ENCODE measurements at places on chromosomes 1 and 21.

GRCh38 chr1:166165661-166166328, 1.0 kb downstream of the FAM78B start:
- no peak for DNase-seq

GRCh38 chr21:37253991-37254390, 13.1 kb downstream of the VPS26C start:
- no peak for DNase-seq

DNA sequence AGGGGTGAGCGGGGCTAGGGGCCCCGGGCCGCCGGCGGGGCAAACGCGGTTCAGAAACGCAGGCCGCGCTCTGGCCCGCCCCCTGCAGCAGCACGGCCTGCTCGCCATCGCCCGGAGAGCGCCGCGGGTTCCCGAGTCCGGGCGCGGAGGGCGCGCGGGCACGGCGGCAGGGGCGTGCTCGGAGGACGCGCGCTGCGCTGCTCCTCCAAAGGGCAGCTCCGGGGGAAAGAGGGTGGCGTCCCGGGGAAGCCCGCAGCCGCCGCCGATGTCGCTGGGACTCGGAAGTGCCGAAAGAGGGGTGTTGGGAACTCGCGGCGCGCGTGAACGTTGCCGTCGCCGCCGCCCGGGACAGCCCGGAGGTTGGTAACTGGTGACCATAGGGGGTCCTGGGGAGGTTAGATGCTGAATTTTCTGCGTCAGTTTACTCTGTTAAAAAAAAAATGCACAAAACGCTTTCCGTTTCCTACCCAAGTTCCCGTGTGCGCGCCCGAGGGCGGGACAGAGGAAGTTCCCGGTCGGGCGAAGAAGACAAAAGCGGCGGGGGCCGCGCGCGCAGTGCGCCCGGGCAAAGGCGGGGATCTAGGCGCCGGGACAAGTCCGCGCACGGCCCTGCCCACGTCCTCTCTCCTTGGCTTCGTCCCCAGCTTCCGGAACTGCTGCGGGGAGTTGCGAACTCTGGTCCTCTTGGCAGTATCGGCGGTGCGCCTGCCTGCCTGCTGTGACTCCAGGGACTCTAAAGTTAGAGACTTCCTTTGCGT, at the start of gene HHAT:
HHAT (plus strand) TSS at position 157 of the 758 bp plus-strand sequence. CDS start 20,074 bp downstream, outside the sequence.
- DNase-seq = peak; percentile 82

GRCh38 chr1:17277511-17278159, 28.7 kb downstream of the PADI3 start:
- DNase-seq = no peak

DNA sequence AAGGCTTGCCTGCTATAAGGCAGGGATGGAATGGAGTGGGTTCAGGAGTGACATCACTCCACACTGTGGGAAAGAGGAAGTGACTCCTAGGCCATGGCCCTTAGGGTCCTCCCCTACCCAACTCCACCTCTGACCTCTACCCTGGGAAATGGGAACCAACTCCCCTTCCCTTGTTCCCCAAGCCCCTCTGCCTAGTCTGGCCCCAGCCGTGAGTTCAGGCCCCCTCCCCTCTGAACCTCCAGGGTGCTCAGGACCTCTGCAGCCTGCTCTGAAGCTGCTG, 3.8 kb upstream of the GUCA2A start:
- no peak for DNase-seq

DNA sequence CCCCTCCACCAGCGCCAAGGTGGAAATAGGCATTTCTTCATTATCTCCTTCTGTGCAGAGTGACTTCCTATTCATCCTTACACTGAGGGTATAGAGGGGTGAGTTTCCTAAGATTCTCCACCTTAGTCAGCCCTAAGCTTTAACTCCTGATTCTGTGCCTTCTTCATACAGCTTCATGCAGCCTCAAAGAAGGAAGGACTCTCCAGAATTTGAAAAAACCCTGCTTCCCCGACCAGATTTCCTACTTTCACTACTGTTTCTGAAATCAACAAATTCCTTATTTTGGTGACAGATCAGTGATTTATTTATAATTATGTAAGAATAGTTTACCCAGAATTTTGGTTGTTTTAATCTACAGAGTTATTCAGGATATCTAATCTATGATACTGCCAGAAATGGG, 28.6 kb downstream of the GFI1 start:
- DNase-seq = no peak

GRCh38 chr1:223248001-223248769, 105.1 kb upstream of the TLR5 start:
- no peak for DNase-seq

DNA sequence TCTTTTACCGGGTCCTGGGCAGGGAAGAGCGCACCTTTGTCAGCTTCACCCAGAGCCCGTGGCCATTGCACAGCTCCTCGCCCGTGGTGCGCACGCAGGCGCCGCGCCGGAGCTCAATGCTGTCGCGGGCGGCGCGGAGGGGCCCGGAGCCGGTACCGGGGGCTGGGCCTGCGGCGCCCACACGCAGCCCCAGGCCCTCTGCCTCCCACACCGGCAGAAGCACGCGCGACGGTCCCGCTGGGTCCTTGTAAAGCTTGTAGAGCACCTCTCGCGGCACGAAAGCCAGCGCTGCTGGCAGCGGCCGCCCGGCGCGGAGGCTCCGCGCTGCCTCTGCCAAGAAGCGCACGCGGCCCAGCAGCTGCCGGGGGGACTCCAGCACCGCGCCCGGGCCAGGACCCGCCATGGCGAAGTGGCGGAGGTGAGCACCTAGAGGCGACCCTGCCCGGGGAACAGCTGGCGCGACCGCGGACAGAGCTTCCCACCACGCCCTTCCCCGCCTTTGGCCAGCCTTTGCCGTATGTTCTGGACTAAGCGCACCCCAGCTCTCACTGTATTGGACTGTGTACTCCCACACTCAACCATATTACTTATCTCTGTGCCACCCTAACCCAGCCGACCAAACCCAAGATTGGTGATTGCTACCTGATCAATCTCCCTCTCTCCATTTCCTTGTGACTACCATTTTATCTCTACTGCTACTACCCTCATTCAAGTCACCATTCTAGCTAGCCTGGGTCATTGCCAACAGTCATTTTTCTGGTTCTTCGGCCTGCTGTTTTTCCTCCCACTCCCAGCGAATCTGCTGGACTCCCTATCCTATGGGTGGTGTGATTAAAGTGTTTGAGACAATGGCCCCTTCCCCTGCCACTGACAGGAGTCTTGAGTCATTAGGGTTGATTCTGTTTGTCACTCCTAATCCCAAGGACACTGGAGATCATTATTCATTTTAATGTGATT, at the start of gene HECTD3:
HECTD3 (minus strand) TSS at position 470 of the 957 bp plus-strand sequence; CDS start at position 403, 67 bp downstream.
- peak; percentile 88 for DNase-seq

DNA sequence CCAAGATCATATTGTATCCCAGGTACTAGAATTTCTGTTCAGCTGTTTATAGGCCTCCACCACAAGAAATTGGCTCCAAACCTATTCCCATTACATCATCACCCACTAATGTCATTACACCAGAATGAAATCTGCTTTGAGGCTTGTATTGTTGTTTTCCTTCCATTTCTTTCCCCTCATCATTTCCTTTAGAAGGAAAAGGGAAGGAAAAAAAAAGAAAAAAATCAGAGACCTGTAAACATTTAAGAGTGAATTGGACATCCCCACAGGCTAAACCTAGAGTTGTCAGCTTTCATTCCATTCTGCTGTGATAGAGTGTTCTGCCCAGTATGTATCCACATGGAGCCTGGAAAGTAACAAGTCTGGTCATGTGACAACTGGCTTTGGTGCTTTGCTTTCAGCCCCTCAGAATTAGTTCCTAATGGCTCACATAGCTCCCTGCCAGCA, 44.6 kb downstream of the NFYC start:
- DNase-seq = no peak

DNA sequence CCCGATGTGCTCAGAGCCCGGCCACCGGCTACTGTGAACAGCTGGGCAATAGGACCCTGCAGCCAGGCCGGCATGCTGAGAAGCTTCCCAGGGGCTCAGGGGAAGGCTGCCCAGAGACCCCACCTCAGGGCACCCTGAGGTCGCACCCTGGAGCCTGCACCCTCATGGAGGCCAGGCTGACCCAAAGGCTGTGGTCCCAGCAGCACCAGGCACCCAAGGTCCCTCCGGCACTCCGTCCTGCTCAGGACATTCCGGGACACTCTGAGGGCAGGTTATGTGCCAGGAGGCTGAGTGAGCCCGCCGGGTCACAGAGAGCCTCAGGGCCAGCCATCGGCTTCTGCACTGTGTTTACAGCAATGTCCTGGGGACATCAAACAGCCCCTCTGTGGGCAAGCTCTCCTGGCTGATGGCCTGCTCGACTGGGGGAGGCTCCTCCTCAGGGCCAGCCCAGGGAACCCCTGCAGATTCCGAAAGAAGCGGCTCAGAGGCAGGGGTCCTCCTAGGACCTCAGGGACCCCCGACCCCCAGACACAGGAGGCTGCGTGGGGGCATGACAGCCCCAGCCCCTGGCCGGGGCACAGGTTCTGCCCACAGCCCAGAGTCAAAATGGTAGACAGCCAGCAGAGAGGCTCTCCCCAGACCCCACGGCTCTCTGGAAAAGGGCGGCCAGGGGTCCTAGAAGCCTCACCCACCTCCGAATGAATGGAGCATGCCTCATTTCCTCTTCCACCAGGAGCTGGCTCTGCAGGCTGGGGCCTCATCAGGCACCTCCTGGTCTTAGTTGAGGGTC, 8.2 kb downstream of the SLC19A1 start:
- no peak for DNase-seq

All from activated CD4-positive, alpha-beta T cell treated with anti-CD3 and anti-CD28 coated beads, Interleukin-10, Interleukin-2, amounts not matched to agents 100 ng/mL and 50 ng/mL, durations not matched to agents 16 hours and 8 hours (primary cell).